ENCODE measurements at places on chromosomes 16 and 17.

- DNase-seq: no peak
Measured at GRCh38 chr17:48283907-48284306, 146.1 kb downstream of the SKAP1 start.

DNA sequence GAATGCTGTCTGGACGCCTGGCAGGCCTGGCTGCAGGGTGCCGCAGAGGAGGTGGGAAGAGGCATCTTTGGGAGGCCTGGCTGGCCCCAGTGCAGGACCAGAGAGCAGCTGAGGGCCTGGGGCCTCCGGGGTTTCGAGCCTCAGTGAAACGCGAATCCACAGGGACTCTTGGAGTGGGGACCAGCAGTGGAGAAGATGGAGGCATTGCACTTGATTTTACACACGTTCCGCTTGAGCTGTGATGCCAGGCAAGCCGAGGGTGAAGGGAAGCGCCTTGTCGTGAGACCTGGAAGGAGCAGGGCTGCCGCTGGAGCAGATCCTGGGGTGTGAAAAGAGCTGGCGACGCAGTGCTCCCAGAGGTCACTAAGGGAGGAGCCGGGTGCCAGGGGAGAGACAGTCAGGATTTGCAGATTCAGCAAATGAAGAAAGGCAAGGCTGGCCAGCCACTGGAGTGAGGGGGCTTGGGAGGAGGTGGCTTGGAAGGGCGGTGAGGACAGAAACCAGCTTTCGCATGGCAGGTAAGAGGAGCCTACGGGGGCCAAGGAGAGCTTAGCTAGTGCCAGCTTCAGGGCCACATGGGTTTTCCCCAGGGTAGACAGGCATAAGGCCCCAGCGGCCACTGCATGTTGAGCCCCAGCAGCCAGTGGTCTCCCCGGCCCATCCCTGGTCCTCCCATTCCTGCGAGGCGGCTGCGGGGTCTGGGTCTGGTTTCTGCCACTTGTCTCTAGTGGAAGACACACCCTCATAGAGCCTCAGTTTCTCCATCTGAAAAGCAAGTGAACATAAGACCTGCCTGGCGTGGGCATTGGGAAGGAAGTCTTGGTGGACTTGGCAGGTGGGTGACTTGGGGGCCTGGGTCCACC is 175.2 kb upstream of the CHMP6 start:
- DNase-seq: no peak

DNA sequence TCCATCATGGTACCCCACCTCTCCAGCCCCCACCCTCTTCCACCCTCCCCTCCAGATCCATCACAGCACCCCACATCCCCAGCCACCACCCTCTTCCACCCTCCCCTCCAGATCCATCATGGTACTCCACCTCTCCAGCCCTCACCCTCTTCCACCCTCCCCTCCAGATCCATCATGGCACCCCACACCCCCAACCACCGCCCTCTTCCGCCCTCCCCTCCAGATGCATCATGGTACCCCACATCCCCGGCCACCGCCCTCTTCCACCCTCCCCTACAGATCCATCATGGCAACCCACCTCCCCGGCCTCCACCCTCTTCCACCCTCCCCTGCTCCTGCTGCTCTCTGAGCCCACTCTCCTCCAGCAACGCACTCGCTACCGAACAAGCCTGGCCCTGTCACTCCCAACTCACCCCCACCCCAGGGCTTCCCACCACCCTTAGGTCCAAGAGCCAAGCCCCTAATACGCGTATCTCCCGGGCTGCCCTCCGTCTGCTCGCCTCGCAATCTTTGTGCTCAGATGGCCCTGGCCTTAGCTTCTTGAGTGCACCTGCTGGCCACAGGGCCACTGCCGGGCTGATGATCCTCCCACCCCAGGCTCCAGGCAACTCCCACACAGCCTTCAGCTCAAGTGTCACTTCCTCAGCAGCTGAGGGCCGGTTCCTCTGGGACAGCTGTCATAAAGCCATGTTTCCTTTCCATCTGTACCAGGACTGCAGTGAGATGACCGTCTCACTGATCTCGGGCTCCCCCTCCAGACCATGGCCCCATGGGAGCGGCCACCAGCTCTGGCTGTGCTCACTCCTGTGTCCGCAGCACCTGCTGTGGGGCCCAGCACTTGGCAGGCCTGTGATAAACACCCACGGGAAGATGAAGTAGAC is 25.5 kb downstream of the KDM8 start:
- DNase-seq: no peak

GRCh38 chr17:43151880-43152456 is 19.0 kb upstream of the NBR1 start:
- DNase-seq: no peak

DNA sequence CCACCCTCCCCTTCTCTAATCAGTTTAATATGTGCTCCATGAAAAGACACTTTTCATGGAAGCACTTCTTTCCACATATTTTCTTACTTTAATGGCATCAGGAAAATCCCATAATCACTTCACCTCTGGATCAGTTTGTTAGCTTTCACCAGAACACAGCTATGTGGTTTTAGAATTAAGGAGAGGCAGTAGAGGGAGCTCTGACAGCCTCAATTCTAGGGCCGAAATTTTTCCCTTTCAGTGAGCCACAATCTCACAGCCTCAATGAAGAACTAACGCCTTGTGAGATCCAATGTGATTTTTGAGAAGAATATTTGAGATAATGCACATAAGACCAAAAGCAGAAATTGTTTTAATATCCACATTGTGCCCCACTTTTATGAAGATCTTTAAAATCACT is 1494.0 kb upstream of the CDH8 start:
- DNase-seq: no peak

- no peak for DNase-seq
Measured at GRCh38 chr16:9308356-9308801, 216.9 kb downstream of the HAPSTR1 start.

DNA sequence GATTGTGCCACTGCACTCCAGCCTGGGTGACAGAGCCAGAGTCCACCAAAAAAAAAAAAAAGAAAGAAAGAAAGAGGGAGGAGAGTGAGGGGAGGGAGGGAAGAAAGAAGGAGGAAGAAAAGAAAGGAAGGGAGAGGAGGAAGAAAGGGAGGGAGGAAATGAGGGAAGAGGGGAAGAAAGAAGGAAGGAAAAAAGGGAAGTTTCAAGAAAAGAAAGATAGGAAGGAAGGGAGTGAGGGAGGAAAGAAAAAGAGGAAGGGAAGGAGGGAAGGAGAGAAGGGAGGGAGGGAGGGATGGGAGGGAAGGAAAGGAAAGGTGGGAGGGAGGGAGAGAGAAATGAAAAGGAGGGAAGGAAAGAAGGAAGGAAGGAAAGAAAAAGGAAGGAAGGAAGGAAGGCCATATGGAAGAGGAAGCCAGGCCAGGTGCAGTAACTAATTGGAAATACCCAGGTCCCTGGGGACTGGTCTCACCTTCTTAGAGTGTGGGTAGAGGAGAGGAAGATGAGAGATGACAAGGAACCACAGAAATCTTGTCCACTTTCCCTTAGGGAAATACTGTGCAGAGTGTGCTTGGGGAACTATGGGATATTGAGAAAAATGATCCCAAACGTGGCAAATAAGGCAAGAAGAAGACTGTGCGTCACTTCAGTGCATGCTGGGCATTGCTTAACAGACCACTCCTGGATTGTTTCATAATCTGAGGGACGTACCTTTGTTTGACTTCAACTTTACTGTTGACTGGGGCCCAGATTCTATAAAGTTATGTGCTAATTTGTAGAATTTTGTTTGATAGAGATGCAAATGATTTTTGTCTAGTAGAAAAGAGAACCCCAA is 15.1 kb upstream of the CSNK2A2 start:
- no peak for DNase-seq

- DNase-seq: no peak
Measured at GRCh38 chr16:20359997-20360396, 7.5 kb upstream of the UMOD start.

DNA sequence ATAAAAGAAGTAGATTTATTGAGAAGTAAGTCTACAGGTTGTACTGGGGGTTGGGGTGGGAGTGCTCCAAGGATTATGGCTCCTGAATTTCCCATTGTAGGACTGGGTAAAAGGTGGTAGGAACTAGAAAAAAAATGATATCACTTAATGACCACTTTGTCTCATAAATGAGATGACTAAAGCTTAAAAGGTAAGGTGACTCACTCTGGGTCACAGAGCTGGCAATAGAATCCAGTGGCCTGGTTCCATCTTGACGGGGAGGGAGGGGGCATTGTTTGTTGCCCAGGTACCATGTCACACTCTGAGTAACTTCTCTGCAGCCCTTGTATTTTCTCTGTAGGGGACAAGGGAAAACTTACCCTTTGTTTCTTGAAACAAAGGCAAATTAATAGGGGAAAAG is 126.1 kb downstream of the PITPNC1 start:
- DNase-seq: peak; percentile 43

DNA sequence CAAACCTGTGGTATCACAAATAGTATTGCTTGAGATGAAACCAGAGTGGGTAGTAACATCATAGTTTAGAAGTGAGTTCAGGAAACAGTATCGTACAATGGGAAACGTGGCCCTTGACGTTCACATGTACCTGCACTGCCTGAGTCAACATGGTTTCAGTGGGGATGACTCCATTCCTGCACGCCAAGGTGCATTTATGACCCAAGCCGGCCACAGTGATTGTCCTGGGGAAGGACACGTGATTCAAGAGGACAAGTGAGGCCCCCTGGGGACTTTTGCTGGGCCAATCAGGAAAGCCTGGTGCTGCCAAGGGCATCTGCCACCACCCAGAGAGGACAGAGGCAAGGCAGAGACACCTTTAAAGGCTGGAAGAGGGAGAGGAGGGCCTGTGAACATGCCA is 119.2 kb downstream of the AXIN2 start:
- DNase-seq: no peak

DNA sequence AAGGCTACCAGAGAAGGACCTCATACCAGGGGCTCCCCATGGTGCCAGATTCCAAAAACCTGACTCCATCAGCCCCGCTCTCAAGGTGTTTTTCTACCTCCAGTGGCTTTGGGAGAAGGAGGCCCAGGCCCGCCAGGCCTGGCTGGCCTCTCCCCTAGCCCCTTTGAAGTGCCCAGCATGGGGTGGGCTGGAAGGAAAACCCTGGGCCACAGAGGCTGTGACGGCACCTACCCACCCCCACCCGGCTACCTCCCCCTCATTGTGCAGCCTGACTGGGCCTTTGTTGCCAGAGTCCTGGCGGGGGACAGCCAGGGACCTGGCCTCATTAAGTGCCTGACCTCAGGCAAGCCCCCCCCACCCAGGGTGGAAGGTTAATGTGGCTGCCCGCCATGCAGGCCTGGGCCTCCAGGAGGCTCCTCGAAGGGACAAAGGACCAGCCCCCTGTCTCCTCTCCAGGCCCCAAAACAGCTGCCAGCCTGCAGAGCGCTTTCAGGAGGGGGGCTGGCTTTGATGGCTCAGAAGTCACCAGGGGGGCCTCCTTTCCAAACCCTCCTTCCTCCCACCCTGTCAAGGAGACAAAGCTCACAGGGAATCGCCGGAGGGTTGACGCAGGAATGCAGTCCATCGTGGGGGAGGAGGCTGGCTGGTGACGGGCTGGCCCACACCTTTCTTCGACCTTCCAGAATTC is 159.4 kb downstream of the ZNF423 start:
- no peak for DNase-seq

- no peak for DNase-seq
Measured at GRCh38 chr16:56732366-56732765, 2.4 kb downstream of the NUP93 start.

GRCh38 chr16:30519120-30520049 is 7.0 kb downstream of the ZNF768 start:
- no peak for DNase-seq

GRCh38 chr16:77596261-77596660 is 126.1 kb upstream of the NUDT7 start:
- DNase-seq: peak; percentile 28

DNA sequence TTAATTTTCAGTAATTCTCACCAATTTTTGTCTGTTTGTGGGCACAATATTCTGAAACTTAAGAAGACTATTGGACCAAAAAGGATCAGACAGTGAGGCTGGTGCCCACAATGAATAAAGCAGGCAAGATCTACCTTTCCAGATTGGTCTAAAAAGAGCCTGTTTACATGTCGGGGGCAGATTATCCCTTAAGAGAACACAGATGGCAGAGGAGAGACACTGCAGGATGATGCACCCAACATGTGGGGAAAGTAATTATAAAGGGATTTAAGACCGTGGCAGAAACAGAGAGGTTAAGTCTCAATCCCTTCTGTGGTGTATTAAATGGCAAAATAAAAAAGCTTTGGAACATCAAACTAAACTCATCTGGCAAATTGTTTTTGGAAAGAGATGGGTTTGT is 331.8 kb upstream of the CDH11 start:
- DNase-seq: no peak

GRCh38 chr17:39923836-39924690 is 3.3 kb downstream of the ORMDL3 start:
- no peak for DNase-seq

DNA sequence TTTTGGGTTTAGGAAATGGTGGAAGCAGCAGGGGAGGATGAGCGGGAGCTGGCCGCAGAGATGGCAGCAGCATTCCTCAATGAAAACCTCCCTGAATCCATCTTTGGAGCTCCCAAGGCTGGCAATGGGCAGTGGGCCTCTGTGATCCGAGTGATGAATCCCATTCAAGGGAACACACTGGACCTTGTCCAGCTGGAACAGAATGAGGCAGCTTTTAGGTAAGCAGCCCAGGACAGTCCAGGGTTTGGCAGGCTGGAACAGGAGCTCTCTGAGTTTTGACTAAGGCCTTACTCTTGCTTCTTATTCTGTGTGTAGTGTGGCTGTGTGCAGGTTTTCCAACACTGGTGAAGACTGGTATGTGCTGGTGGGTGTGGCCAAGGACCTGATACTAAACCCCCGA is 41.4 kb downstream of the SF3B3 start:
- DNase-seq: no peak

GRCh38 chr16:12600116-12600515 is 203.6 kb downstream of the CPPED1 start:
- no peak for DNase-seq

- DNase-seq: no peak
Measured at GRCh38 chr17:27370776-27371175, 76.9 kb downstream of the WSB1 start.

DNA sequence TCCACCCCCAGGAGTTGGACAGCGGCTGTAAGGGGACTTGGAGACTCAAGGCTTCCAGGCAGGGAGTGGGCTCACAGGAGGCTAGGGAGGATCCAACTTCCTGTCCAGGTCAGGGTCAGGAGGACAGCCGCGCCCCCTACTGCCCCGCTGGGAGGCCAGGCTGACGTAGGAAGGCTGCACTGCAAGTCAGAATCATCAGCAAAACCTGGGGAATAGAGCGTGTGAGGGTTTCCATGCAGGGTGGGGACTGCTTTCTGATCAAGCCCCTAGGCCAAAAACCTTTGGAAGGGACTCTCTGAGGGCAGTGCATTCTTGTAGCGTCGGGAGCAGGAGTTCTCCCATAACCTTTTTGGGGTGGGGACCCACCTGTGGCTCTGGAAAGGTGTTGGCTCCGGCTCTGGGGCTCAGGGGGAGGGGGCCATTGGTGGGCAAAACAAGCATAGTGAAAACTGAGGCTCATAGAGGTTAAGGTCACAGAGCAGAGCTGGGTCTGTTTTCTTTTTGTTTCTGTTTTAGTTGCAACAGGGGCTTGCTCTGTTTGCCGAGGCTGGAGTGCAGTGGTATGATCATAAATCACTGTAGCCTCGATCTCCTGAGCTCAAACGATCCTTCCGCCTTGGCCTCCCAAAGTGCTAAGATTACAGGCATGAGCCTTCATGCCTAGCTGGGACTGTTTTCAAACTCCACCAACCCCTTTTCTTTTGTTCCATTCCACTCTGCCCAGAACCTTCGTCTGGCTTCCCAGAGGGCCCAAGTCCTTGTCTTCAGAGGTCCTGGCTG is 22.1 kb downstream of the RAI1 start:
- DNase-seq: no peak
